EH (cell line): ENCODE measurements at places on chromosomes 5 and 9.

- no peak for DNase-seq
Observed at GRCh38 chr9:129854588-129855110, 19.4 kb downstream of the USP20 start.

- DNase-seq: peak; percentile 95
Observed at GRCh38 chr5:150107909-150108447, 21.6 kb upstream of the CSF1R start.

DNA sequence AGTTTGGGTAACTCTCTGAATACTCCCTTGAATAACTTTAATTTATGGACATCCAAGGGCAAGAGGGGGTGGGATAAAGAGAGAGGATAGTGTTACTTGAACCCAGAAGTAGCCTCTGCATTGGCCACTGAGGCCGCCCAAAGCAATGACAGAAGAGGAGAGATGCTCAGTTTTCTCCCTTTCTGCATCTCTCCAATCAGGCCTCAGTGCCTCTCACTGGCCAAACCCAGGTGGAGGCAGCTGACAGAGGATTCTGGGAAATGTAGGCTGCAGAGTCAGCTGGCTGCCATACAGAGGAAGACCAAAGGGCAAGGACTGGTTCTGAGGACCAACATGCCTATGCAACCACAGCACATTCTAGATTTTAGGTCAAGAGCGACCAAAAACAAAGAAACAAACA, 719.4 kb downstream of the MAT2B start:
- DNase-seq: no peak

DNA sequence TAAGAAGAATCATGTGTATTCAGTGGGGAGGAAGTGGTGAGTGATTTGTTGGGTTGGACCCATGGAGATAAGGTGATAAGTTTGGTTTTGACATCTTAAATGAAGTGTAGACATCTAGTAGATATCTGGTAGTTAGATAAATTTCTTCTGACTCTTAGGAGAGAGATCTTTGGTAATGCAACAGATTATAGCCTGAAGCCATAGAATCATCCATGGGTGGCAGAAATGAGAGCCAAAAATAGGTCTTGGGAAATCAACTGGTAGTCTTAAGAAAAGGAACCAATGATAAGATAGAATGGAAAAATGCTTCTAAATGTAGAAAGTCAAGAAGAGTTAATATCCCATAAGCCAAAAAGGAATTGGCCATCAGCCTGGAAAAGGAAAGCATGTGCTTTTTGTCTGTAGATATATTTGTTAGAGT, 532.7 kb upstream of the GRAMD2B start:
- DNase-seq: no peak

DNA sequence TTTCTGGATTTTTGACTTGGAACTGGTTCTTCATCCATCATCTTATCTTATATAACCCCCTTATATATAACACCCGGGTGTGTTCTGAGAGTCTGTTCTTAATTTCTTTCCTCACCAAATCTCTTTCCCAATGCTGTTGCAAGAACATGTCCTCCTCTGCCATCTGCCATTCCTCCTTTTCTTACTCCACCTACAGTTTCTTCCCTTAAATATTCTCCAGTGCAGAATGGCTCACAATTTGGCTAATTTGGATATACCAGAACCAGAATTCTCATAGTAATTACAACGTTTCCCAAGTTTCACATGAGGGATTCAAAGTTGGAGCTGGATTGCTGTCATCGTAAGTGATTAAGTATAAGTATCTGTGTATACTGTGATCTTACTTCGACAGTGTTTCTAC, 28.0 kb downstream of the SKP2 start:
- DNase-seq: no peak

GRCh38 chr5:171825051-171825450, 39.4 kb downstream of the SMIM23 start:
- no peak for DNase-seq

GRCh38 chr5:51381761-51382474, 1.3 kb upstream of the ISL1 start:
- DNase-seq: peak; percentile 33

DNA sequence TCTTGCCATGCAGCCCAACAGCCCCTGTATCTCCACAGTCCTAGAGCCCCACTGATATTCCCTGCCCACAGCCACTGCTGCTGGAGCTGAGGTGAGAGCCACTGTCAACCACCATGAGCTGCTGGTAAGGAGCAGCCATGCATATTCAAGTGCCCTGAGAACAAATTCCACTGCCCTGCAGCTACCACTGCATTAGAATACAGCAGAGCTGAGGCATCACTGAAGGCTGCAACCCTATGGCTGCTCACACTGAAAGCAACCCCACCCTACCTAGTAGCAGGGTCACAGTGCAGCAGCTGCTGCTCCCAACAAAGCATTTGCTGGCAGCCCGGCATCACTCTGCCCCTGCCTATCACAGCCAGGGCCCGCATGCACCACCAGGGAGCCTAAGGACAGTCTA, 68.6 kb downstream of the SKIC3 start:
- DNase-seq: no peak

DNA sequence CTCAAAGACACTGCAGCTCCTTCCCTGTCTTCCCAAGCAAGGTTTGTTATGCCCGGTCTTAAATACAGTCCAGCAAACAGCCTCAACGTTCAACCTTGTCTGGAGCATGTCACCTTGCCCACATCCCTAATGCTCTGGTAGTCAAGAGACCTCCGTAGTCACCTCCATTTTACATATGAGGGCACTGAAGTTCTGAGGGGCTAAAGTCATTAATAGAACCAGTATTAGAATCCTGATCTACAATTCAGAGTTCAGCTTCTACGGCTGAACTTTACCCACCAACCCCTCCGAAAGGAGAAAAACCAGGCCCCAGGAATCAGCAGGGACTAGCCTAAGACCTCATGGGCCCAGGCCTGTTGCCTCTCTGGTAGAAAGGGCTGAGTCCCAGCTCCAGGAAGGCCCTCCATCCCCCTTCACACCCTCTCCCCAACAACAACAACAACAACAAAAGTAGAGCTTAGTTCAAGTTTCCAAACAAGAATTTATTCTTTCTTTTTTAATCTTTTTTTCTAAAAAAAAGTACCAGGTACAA, 795 bp upstream of the STOML2 start:
- no peak for DNase-seq

DNA sequence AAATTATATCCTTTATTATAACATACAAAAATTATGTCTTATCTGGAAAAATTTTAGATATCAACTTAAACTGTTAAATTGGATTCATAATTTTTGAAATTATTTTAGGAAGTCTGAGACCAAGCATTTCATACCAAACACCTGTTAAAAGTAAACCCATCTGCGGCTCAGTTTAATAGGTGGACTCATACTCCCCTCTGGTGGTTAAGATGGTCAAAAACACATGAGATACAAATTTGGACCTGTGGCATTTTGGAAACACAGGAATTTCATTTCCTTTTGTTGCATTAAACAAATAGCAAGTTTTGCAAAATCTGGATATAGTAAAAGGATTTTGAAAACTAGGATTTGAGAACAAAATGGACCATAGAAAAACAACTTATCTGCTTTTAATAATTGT, 53.7 kb downstream of the RGMB start:
- peak; percentile 62 for DNase-seq
